Stimulated activated CD8-positive, alpha-beta memory T cell treated with anti-CD3 and anti-CD28 coated beads, Interleukin-7, amount 100 ng/mL, for 4 hours (primary cell): ENCODE measurements at places on chromosomes 3 and 15.

DNA sequence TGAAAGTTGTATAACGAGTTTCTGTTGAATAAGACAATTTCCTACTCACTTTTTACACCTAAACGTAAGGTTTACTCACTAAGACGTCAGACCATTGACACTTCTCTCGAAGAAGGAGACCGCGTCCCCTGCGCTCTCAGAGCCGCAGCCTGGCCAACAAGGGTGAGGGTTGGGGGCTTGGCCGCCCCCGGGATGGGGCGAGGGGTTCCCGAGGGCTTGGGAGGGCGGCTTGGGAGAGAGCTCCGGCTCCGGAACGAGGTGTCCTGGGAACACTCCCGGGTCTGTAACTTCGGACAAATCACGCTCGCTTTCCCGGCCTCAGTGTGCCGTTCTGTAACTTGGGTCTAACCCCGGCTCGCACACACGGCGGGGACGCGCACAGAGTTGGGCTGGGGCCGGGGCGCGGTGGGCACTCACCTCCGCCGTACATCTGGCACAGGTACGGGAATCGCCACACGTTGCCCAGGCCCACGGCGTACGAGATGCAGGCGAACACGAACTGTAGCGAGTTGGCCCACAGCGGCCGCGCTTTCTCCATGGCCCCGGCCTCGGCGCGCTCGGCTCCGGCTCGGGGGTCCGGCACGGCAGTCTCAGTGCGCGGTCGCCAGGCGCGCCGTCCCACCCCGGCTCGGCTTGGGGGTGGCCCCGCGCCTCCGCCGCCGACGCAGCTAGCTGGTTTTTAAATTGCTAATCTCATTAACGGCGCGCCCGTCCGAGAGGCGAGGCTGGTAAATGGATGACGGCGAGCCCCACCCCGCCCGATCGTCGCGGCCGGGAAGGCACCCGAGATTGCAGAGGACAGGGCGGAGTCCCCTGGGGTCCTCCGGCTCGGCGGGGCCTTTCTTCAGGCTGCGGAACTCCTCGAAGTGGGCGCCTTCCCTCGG, at the start of gene SLC6A20:
SLC6A20 (minus strand) TSS at position 655 of the 884 bp plus-strand sequence; CDS start at position 538, 117 bp downstream.
- DNase-seq = no peak

DNA sequence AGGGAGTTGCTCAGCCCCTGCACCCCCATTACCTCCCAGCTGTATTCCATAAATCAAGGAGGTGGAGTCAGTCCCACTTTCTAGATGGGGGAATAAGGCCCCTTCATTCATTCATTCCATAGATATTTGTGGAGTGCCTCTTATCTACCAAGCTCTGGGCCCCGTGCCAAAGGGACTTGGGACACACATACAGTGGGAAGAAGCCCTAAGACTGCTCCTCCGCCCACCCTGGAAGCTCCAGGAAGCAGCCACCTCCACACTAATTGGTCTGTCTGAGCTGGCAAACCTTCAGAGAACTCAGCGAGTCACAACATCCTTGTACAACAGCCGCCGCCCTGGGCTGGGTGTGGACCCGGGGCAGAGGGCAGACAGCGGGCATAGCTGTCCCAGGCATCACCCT, 6.4 kb downstream of the STRA6 start:
- no peak for DNase-seq

GRCh38 chr3:174168026-174168425, 691.1 kb upstream of the NAALADL2 start:
- no peak for DNase-seq

GRCh38 chr15:65936282-65936681, 67.0 kb downstream of the RAB11A start:
- no peak for DNase-seq

- no peak for DNase-seq
Measured at GRCh38 chr15:85419161-85419560, 38.8 kb downstream of the AKAP13 start.
